ENCODE measurements at places on chromosomes 2 and 18. TPM values are rescaled to one million over a fixed set of nuclear protein-coding genes. Genes with fewer than 3 reads are reported as not detected.

DNA sequence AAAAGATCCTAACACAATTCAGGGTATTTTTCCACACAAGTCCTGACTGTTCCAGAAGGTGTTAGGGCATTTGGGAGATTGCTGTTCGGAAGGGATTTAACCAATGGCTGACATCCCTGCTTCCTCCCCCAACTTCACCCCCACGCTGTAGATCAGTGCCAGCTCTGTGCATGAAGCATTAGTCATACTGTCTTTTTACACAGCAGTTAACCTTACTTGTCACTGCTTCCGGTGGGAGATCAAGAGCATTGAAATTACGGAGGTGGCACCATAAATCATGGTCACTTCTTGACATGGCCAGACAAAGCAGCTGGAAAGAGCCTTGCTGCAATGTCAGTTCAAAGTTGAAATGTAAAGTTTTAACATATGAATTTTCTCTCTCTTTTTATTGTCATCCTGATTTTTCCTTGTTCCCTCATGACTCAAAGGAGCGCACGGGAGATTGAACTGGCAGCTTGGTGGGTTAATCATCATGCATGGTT is 70.2 kb downstream of the HRH4 start:
- DNase-seq = no peak

DNA sequence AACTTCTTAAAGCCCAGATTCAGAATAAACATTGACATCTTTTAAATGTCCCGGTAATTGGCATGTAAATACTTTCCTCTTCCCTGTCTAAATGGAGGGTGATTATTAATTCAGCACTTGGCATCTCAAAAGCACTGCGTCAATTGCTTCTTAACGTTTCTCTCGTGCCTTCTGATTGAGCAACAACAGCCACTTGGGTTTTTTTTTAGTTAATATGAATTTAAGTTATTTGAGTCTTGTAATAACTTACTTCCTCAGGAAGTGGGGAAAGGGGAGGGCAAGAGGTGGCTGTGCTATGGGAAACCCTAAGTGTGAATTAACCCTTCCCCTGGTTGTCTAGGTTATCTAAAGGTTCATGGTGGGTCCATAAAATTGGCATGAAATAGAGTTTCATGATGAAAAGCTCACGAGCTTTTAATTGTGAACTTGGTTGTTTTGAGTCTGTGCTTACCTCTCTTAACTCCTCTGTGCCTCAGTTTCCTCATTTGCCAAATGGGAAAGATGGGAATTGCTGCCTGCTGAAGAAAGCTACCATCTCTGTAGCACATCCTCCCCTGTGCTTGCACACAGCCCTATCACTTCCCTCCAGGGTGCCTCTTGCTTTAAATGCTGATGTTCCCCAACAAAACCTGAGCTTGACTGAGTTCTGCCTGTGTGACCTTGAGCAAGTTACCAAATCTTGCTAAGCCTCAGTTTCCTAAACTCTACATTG is 126.3 kb upstream of the BCL2L11 start:
- DNase-seq = no peak

DNA sequence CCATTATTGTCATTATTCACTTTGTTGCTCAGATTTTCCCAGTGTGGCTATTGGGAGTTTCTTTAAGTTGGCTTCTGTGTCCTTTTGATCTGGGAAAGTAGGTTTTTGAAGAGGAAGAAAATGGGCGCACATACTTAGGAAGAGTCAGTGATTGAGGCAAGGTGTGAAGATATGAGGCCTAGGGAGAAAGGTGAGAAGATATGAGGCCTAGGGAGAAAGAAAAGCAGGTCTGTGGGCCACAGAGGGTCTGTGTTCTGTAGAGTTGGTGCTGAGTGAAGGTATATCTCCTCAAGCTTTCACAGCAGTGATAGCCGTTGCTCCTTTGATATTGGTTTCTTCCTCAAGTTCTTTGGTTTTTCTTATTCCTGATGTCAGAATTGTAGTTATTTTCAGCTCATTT is 126.2 kb downstream of the AGPS start:
- DNase-seq = no peak

GRCh38 chr18:31587529-31587928 is 4.1 kb upstream of the TTR start:
- no peak for DNase-seq

- DNase-seq = no peak
Observed at GRCh38 chr2:47595687-47596086, 187.3 kb upstream of the MSH6 start.

- no peak for DNase-seq
Observed at GRCh38 chr18:76981396-76981968, 151.1 kb downstream of the MBP start.

- no peak for DNase-seq
Observed at GRCh38 chr18:50161597-50162205, 33.2 kb downstream of the MYO5B start.

- no peak for DNase-seq
Observed at GRCh38 chr18:79332646-79333045, 63.1 kb upstream of the NFATC1 start.

DNA sequence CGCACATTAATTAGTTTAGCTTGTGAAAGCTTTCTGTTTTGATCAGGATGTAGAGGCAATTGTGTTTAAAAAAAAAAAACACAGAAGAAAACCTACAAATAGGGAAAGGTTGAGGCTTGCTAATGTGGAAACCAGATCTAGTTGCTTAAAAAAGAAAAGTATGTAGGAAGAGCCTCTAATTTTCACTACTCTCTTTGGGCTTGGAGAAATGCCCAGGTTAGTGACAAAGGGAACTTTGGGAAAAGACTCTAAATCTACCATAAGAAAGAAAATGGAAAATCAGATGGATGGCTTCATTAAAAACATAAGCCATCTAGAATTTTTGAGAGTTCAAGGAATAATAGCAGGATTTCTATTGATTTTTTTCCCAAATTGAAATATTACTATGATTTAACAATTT is 47.3 kb upstream of the SLC38A11 start:
- no peak for DNase-seq

- DNase-seq = no peak
Observed at GRCh38 chr2:241410739-241411176, 54.7 kb downstream of the FARP2 start.

DNA sequence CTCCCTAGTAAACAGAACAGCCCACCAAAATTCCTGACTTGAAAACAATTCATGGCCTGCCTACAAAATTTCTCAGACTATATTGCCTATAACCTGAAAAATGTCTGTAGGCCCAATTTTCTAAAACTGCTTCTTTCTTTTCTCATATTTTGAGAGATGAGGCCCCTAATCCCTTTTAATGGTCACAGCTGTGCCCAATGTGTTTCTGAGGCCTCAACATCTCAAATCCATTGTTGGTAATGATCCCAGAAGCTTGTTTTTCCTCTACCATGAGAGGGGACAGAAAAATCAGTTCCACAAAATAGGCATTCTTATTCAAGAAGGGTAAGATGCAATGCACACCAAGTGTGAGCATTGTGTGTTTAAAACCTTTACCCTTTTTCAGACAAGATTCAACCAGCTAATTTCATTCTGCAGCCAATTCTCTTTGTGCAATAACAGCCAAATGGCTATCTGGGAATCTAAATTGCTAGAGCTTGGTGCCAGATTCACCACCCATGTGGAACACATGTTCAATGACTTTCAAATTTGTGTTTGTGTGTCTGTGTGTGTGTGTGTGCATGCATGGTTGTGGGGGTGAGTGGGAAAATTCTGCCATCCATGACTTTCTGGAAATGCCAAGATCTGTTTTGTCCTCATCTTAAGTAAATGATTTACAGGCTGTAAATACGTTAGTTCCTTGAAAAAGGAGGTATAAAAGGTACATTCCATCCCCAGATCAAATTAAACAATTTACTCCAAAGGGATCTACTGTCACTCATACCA is 319.5 kb downstream of the TNS1 start:
- no peak for DNase-seq

DNA sequence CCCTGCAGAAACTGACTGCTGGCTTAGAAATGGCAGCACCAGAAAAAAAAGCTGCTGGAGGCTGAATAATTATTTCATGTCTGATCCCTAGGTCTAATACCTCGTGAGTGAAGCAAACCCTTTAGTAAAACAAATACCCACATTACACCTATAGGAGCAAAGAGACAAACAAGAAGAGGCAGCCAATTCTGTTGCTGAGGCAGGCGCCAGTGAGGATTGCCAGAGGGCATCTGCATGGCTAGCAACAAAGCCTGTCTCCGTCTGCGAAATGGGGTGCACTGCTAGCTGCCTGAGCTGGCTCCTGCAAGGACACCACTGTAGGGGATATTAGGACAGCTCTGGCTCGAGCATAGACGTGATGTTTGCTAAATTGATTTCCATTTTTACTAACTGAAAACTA is 509.7 kb downstream of the TDRD15 start:
- no peak for DNase-seq

- no peak for DNase-seq
Observed at GRCh38 chr18:45024357-45025088, 343.8 kb downstream of the SETBP1 start.

DNA sequence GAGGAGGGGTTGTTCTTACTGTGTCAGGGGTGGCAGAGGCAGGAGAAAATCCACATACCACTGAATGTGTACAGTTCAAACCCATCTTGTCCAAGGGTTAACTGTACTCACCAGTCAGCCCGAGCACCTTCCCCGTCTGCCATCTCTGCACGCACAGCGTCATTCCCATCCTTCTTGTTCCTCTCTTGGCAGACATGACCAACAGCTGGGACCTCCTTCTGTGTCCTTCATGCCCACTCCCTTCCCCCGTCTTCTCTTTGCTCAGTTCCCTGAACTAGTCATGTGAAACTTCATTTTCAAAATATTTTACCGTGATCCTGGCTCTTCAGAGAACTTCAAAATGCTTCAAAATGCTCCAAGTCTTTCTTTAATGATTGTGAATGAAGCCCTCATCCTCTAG is 92.0 kb downstream of the FARSB start:
- DNase-seq = no peak

DNA sequence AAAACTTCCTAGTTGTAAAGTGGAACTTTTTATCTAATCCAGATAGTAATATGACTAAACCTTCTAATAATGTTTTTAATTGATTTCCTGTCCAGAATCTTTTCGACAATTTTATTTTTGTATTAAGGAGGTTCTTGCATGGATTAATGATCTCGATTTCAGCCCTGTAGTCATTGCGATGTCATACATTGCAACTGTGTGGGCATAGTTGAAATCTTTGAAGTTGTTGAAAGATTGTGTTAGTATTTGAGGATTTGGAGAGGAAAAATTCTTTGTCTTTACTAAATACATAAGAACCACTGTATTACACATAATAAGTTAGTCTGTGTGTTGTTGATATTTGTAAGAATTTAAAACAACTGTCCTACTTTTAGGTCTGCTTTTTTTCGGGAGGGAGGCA is 31.1 kb downstream of the ACSL3 start:
- no peak for DNase-seq

- peak; percentile 34 for DNase-seq
Observed at GRCh38 chr18:5542515-5543035, 1.2 kb downstream of the EPB41L3 start.

- peak; percentile 28 for DNase-seq
Observed at GRCh38 chr18:55587418-55588110, 428 bp downstream of the TCF4 start.

DNA sequence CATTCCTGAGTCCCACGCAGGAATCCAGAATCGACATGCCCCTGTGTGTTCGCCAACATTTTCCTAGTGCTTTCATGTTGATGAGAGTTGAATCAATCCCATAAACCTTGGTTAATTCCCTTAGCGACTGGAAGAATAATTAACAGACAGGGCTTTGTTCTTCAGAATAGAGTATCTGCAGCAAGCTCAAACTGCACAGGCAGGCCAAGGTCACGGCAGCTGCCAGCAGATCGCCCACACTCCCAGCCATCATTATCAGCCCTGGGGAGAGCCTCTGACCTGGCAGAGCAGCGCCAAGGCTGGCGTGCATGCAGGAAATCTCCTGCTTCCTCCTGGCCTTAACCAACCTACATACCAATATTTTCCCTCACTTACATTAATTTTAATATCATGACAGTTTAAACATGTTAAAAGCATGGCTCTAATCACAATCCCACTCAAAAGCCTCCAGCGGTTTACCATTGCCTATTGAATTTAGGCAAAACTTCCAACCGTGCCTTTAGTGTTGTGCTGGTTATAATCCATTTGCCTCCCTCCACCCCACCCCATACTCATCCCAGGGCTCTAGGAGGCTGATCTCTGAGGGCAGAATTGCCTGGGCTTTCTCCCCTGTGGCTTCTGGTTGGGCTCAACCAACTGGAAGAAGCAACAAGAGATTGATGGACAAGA is 46.8 kb upstream of the NCK2 start:
- DNase-seq = peak; percentile 65

DNA sequence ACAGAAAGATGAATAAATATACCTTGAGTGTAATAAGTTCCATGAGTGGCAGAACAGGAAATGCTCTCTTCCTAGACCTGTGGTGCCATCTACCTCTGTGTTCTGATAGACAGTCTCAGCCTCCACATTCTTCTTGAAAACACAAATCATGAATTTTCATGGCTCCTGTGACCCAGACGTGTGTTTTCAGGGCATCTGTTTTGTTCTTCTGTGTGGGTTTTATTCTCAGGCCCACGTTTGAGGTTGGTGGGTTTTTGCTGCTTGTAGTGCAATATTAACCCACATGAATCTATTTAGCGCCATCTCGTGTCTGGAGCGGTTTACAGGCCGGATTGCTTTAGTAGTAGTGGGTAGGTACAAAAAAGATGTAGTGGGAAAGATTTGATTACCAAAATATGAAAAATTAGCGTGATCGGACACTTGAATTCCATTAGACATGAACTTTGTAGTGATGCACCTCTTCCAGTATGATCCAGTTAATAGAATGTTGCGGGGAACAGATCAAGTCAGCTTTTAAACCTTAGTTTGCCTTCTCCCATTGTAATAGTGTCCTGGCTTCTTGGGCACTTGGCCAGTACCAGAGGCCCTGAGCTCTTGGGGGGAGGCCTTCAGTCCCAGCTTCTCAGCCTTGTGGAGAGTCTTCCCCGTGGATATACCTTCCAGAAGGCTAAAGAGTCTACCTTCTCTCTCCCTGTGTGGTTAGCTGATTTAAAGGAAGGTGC is 256.5 kb downstream of the TPGS2 start:
- no peak for DNase-seq

- no peak for DNase-seq
Observed at GRCh38 chr2:215758691-215759090, 254.7 kb downstream of the MREG start.

DNA sequence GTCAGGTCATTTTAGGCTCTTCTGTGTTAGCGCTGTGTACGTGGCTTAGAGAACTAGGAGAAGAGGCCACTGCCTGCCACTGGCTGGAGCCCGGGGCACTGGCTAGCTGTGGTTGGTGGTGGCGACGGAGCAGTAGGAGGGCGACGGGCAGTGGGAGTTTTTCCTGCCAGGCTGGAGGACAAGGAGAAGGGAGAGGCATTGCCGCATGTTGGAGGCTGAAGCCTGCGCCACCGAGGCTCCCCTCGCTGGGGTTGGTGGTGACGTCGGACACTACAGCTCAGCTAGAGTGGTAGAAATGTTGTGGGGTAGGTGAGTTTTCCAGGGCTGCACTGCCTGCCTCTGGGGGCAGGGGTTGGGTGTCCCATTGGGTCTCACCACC is 41.7 kb upstream of the IMP4 start:
- no peak for DNase-seq

GRCh38 chr18:39184176-39184575 is 1618.6 kb upstream of the CELF4 start:
- no peak for DNase-seq

GRCh38 chr2:148721520-148721931 is 77.0 kb downstream of the EPC2 start:
- DNase-seq = no peak

The ASTL gene
- not detected for total RNA-seq

The NEU4 gene
- 0.45 TPM for total RNA-seq

The METTL8 gene
- total RNA-seq = 14.9 TPM

The SLC9A2 gene
- total RNA-seq = 0.05 TPM

The RIT2 gene
- total RNA-seq = not detected

The NTSR2 gene
- total RNA-seq = not detected

The RTP5 gene
- not detected for total RNA-seq

The SAG gene
- total RNA-seq = not detected

The LOXHD1 gene
- 0.54 TPM for total RNA-seq

Measured in heart left ventricle (tissue), 16 donors.